Putamen (tissue), 1 donor: ENCODE measurements at places on chromosomes 2 and 18.

DNA sequence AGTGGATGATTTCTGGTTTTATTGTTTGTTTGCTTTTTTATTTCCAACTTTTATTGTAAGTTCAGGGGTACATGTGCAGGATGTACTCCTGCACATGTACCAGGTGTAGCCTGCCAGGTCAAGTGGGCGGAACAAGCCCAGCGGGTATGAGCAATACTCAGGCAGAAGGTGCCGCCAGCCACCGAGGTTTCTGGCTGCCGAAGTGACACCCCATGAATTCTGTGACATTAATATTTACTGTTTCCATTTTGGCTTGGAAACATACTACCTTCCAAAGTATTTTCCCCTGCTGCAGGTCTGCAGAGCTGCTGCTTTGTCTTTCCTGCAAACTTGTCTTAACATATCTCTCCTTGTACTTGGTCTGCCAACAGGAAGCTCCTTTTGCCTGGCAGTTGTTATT lies 78.5 kb downstream of the PTPN4 start:
- DNase-seq: no peak

- peak; percentile 97 for DNase-seq
These were observed 74.3 kb upstream of the TSPYL6 start for GRCh38 chr2:54330162-54330925.

DNA sequence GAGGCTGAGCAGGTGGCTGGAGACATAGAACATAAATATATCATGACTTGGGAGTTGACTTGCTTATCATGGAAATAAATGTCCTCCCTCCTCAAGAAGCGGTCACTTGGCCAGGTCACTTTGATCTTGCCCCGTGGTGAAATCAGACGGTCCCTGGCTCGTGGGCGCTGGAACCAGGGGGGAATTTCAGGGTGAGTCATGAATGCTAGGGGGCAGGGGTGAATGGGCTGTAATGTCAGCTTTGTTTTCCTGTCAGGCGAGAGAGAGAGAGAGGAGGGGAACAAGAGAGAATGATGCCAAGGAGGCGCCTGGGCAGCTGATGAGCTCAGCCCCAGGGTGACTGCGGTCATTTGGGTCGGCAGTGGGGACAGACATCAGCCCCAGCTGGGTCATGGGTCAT lies 47.7 kb downstream of the RRM2 start:
- DNase-seq: no peak

DNA sequence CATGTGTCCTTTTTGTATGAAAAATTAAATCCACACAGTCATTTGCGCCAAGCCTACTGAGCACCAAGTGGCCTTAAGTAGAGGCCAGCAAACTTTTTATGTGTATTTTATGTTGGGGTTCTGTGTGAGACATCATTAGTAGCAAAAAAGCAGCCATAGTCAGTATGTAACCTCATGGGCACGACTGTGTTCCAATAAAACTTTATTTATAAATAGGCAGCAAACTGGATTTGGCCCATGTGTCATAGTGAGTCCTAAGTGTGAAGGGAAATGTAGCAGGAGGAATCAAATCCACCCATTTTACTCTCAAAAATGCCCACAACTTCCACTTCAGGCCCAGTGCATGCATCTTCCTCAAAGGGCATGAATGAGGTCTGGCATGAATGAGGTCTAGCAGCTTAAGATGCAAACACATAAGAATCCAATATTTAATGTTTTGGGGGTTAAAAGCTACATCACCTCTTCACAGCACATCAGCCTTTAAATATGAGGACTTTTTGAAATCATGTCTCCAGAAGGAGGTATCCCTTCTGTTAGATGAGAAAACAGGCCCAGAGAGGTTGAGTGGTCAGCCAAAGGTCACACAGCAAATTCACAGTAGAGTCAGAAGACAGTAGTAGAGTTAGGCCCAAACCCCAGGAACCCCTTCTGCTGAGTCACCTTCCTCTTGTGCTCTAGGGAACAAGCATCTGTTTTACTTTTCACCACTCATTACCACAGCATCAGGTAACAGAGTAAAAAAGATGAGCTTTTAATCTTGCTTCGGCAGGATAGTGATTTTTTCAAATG lies 45.6 kb downstream of the MREG start:
- DNase-seq: no peak

- no peak for DNase-seq
These were observed 710.0 kb downstream of the LRRTM4 start for GRCh38 chr2:76812156-76812555.

DNA sequence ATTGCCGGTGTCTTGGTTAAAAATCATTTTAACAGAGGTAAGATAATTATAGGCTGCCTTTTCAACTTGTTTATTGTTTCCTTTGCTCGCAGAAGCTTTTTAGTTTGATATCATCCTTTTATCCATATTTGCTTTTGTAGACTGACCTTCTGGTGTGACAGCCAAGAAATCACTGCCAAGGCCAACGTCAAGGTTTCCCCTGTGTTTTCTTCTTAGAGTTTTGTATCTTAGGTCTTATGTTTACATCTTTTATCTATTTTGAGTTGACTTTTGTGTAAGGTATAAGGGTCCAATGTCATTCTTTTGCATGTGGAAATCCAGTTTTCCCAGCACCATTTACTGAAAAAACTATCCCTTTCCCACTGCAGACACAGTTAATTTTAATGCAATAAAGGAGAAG lies 129.0 kb upstream of the ZFP36L2 start:
- no peak for DNase-seq

DNA sequence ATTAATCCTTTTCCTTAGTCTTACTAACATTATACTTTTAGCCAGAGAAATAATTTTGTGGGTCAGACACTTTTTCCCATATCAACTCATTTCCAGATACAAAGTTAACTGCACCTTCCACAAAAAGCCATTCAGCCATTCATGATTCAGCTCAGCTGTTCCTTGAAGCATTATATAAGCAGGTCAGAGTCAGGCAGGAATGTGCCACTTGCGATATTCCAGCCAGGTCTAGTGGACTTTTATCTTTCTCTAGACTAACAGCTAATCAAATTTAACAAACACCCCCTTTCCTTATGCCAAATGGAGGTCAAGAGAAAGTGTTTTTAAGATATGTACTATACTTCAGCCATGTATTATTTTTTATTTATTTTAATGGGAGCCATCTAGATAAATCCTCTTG lies 75.6 kb upstream of the EPB41L3 start:
- no peak for DNase-seq

DNA sequence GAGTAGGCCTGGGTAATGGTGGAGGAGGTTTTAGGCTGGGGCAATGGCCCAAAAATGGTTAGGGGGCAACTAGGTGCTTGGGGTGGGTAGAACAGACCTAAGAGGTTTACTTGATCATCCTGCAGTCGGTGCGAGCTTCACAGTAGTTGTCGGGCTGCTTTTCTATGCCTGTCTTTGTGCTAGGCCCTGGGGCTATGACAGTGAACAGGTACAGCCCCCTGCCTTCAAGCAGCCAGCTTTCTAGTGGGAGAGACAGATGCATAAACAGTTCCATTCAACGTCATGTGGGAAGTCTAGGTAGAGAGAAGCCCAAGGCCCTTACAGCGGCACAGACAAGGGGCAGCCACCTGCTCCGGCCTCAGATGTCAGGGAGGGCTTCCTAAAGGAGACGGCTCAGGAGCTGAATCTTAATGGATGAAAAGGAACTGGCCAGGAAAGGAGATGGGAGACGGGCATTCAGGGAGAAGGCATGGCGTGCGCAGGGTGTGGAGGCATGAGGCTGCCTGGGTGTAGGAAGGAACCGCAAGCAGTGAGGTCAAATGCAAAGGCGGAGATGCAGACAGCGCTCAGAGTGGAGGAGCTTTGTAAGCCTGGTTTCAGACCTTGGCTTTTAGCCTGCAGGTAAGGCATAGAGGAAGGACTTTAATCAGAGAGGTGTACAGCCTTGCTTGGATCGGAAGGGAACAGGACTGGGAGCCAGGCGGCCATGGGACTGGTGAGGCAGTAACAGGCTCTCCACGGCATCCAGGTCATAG lies 6.0 kb downstream of the CTIF start:
- DNase-seq: no peak

- DNase-seq: no peak
These were observed 6.9 kb downstream of the TWIST2 start for GRCh38 chr2:238854699-238855229.

DNA sequence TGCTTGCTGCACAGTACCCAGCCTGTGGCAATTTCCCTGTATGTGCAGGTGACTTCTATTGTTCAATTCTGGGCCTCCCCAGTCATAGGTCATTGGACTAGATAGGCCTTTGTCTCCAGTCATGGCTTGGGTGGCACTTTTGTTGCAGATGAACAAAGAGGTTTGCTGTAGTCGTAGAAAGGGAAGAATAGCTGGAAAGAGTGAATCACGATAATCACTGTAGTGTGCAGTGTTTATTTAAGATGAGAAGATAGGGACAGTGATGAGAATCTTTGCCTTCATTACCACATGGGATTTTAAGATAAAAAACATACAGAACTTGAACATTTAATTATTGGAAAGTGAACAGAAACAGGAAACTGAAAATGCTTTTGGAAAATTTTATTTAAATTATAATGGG lies 156.1 kb upstream of the CYRIA start:
- DNase-seq: peak; percentile 52

DNA sequence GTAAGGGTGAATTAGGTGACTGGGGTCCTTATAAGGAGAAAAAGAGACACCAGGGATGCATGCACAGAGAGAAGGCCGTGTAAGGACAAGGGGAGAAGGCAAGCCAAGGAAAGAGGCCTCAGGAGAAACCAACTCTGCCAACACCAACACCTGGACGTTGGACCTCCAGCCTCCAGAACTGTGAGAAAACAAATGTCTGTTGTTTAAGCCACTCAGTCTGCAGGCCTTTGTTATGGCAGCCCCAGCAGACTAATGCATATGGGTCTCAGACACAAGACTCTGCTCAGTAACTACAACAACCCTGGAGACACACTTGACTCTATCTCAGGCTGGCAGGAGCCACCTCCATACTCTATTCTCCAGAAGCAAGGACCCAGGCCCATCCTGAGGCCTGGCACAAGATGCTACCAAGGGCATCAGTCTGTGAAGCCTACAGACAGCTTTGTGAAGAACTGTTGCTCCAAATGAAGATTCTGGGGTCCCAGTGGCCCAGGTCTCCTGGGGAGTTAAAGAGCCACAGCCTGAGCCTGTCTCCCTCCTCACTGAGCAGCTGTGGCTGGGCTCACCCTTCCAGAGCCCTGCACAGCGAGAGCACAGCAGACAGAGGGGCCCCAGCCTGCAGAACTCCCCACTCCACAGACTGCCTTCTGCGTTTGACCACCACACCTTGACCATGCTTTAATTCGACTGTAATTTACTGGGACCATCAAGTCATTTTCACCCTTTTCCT lies 43.0 kb upstream of the SLC35G4 start:
- DNase-seq: no peak

DNA sequence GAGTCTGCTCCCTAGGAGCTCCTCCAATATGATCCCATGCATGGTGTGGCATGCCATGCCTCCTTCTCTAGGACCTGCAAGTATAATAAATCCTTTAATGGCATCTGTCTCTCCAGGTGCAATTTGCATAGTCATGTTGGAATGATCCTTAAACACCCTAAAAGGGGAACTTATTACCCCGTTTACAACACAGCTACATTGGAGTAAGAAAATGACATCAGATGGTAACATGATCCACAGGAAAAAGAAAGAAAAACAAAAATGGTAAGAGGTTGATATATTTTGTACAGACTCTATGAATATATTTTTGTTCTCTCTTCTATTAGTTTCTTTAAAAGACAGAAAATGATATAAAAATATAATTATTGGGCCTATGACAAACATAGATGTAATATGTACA lies 79.0 kb downstream of the CRACDL start:
- no peak for DNase-seq

DNA sequence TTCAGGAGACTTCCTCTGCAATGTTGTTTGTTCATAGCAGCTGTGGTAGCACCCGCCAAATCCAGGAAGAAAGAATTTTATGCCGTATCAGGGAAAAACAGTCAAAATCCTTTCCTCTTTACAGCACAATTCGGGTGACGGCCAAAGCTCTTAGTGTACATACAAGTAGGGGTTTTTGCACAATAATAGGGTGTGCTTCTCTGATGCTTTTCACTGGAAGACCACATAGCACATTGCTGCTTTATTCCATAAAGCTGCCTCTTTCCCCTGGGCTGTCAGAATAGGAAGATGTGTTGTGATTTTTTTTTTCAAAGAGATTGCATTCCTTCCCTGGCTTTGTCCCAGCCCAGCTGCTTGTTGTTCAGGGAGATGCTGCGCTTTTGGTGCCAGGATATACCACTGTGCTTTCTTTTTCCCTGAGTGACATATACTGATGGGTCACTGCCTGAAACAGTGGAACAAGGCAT lies 27.2 kb upstream of the LANCL1 start:
- peak; percentile 96 for DNase-seq

DNA sequence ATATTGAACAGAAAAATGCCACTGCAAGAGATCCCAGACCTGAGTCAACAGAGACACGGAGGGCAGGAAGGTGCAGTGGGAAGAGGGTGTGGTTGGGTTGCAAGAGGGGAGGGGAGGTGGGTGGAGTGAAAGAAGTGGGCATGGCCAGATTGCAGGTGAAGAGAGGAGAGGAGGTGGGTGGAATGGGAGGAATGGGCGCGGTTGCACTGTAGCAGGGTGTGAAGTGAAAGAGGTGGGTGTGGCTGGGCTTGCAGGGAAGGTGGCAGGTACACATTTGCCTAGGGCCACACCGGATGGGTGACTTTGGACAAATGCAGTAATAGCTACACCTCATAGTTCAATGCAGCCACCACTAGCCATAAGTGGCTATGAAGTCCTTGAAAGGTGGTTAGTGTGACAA lies 71.1 kb downstream of the DOCK10 start:
- DNase-seq: no peak

GRCh38 chr2:240913810-240914644 lies 7.9 kb downstream of the CROCC2 start:
- peak; percentile 23 for DNase-seq

GRCh38 chr18:39500306-39500705 lies 1934.7 kb upstream of the CELF4 start:
- DNase-seq: no peak

- DNase-seq: no peak
These were observed 97.6 kb downstream of the POLE4 start for GRCh38 chr2:75055820-75056675.

GRCh38 chr2:173982918-173983317 lies 17.7 kb upstream of the SP3 start:
- no peak for DNase-seq

DNA sequence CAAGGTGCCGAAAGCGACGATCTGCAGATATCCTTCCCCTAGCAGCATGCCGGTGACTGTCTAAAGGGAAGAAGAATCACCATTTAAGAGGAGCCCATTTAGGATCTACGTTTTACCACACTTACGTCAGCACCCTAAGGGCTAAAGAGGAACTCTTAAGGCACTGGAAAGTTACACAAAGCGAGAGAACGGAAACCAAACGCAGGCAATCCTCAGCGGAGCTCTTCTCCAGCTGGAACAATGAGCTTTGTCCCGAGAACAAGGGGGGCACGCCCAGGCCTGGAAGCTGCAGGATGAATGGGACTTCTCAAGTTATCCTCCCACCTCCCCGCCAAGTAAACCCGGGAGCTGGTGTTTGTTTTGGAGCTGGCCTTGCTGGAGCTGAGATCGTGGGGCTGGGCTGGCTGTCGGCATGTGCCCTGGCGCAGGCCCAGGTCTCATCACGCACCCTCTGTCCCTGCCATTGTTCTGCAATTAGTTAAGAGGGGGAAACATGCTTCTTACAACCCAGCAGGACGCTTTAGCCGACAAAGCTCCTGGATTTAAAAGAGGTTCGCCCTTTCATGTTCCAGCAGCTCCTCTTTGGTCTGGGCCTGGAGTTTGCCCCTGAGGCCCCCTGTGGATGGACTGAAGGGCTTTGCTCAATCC lies 36.4 kb downstream of the PXDN start:
- no peak for DNase-seq
